Fibroblast of lung (primary cell): ENCODE measurements at places on chromosomes 7 and 10. TPM values are rescaled to one million over a fixed set of nuclear protein-coding genes. Genes with fewer than 3 reads are reported as not detected.

The HABP2 gene
- not detected in 2 replicates for total RNA-seq

The FAM221A gene
- total RNA-seq, result 3.3 and 5.1 TPM in 2 replicates

The A1CF gene
- not detected in 2 replicates for total RNA-seq

The UNCX gene
- not detected in 2 replicates for total RNA-seq

The RBP4 gene
- total RNA-seq, result not detected in 2 replicates

The CYP2C19 gene
- not detected in 2 replicates for total RNA-seq

The CTTNBP2 gene
- total RNA-seq, result 4.4 and 8.3 TPM in 2 replicates

The ASB13 gene
- 9.8 and 15.4 TPM in 2 replicates for total RNA-seq

The AMPH gene
- 1.5 and 3.6 TPM in 2 replicates for total RNA-seq

The LZTS2 gene
- 120 and 129 TPM in 2 replicates for total RNA-seq

The PNLIP gene
- not detected in 2 replicates for total RNA-seq

The IMPDH1 gene
- 42.9 and 56.5 TPM in 2 replicates for total RNA-seq

The PANK1 gene
- total RNA-seq, result 5.9 and 9.2 TPM in 2 replicates

The KCNIP2 gene
- 0.77 and 1.8 TPM in 2 replicates for total RNA-seq
